ENCODE measurements at places on chromosomes 6 and 20. TPM values are rescaled to one million over a fixed set of nuclear protein-coding genes. Genes with fewer than 3 reads are reported as not detected.

VSX1 gene
- total RNA-seq: not detected

CGA gene
- total RNA-seq: not detected

MUC22 gene
- total RNA-seq: 0.06 TPM

RIPOR3 gene
- not detected for total RNA-seq

PCK1 gene
- total RNA-seq: not detected

EEF1A1 gene
- total RNA-seq: 6,057 TPM

CNKSR3 gene
- 3.2 TPM for total RNA-seq

TREML1 gene
- not detected for total RNA-seq

NOX3 gene
- total RNA-seq: not detected

RAB23 gene
- total RNA-seq: 11.2 TPM

DNA sequence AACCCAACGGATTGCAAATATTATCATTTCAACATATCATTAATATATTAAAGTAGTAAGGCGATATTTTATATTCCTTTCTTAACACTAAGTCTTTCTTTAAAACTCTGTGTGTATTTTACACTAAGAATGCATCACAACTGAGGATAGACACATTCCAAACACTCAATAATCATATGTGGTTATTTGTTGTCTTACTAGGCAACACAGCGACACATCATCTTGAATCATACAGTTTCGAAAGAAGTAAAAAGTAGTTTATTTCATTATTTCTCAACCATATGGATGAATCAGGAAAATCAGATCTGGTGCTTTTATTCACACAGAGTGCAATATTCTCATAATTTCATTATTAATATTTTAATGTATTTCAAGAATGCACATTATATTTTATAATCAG lies 662.4 kb downstream of the EPHA7 start:
- no peak overlapping the region for H3K4me3 ChIP-seq
- H3K27me3 ChIP-seq: no peaks in the 10 kb centered on the region

DNA sequence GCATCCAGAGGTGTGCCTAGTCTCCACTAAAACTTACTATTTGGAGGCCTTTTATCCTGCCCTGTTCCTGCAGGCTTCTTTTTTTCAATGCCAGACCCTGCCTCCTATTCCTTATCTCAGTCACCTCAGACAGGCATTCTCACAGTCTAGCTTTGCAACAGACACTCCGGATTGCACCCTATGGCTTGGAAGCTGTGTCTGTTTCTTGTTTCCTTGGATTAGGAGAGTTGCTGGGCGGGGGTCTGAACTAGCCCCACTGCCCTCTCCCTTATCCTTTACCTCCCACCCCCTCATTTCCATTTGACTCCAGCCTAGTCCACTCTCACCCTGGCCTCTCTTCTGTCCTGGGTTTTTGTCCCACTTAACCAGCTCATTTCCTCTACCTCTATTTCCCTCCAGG lies 228.1 kb upstream of the CITED2 start:
- no peak overlapping the region for H3K27ac ChIP-seq
- H3K36me3 ChIP-seq: no peaks in the 10 kb centered on the region
- H3K27me3 ChIP-seq: no peaks in the 10 kb centered on the region
- no peak for DNase-seq
- H3K4me3 ChIP-seq: no peak overlapping the region
- no peaks in the 10 kb centered on the region for H3K4me1 ChIP-seq

DNA sequence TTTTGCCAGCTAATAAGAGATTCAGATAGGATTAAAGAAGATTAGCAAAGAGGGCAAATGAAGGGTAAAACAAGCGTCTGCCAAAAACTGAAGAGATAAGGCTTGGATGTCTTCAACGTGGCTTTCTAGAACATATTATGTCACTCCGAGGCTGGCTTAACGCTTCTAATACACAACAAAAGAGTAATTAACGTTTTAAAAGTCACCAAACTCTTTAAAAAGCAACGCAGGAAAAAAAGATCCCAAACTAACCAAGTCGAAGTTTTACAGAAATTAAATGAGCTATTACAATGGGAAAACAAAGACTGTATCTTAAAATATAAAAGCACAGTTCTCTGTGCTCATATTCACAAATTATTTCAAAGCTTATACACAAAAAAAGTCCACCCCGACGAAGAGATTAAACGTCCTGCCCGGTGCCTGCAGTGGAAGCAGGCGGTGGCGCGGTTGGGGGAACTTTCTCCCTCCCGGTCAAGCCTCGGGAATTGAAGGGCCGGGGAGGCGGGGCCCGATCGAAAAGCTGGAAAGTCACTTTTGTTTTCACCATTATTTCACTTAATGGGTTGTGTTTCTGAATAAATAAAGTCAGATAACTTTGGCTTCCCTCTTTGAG lies 1.2 kb downstream of the MAK start:
- peaks cover 6% of the 10 kb centered on the region for H3K4me1 ChIP-seq
- H3K27ac ChIP-seq: no peak overlapping the region
- peaks cover 15% of the 10 kb centered on the region for H3K27me3 ChIP-seq
- DNase-seq: peak; percentile 28
- H3K36me3 ChIP-seq: no peaks in the 10 kb centered on the region

DNA sequence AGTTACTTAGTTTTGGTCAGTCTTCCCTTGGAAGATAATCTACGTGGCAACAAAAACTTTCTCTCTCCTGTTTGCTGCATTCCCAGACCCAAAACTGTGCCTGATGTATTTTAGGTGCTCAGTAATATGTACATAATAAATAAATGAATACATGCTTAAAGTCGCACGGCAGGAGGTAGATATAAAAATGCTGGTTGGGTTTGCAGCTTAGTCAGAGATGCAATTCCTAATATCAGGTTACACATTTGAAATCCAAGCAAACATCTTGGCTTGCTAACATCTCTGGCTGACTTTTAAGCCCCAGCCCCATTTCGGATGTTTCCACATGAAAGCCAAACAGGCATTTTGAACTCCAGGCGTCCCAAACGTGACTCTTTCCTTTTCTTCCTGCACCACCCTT lies 91.0 kb downstream of the KCNQ5 start:
- no peaks in the 10 kb centered on the region for H3K4me1 ChIP-seq
- no peaks in the 10 kb centered on the region for H3K27me3 ChIP-seq
- H3K4me3 ChIP-seq: no peak overlapping the region
- no peak overlapping the region for H3K27ac ChIP-seq
- peak; percentile 32 for DNase-seq
- H3K36me3 ChIP-seq: no peaks in the 10 kb centered on the region

- DNase-seq: no peak
- H3K4me3 ChIP-seq: no peak overlapping the region
- H3K36me3 ChIP-seq: peaks cover 3% of the 10 kb centered on the region
- peaks cover 36% of the 10 kb centered on the region for H3K4me1 ChIP-seq
Observed at GRCh38 chr6:106249658-106250057, 75.9 kb downstream of the ATG5 start.

DNA sequence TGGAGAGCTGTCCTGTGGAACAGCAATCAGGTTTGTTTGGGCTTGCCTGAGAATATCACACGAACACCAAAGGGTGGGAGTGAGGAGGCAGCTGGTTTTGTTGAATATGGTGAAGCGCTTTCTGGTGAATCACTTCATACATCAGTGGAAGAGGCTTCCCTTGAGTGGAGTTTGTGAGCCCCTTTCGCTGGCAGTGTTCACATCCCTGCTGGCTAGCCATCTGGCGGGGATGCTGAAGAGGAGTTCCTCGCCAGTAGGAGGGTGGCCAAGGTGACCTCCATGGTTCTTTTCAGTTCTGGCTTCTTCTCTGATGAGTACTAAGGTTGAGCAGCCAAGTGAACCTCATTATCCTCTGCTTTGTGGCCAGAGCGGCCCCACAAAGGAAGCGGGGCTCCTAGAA lies 37.7 kb upstream of the RNF8 start:
- DNase-seq: no peak
- no peak overlapping the region for H3K4me3 ChIP-seq
- no peaks in the 10 kb centered on the region for H3K27me3 ChIP-seq
- no peak overlapping the region for H3K27ac ChIP-seq
- peaks cover 23% of the 10 kb centered on the region for H3K4me1 ChIP-seq

DNA sequence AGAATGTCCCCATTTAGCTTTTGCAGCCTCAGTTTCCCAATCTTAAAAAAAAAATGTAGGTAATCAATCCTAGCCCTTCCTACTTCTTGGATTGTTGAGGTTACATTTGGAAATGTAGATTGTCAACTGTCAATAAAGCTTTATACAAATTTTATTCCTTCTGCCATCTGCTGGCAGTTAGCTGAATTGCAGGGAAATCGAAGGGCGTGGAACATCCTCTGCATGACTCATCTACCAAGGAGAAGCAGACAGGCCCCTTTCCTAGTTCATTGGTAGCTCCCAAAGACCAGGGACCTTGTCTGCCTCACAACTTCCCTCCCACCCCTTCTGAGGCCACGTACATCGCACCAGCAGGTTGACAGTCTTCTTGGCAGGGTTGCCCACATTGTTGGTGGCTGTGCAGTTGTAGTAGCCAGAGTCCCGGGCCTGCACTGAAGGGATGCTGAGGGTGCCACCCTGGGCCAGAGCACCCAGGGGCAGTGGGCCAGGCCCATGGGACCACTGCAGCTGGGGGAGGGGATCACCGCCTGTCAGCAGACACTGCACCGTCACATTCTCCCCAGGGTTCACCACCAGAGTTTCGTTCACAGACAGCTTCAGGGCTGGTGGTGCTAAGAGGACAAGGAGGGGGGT lies 43.6 kb downstream of the MDGA1 start:
- no peaks in the 10 kb centered on the region for H3K27me3 ChIP-seq
- no peak overlapping the region for H3K27ac ChIP-seq
- H3K4me1 ChIP-seq: peaks cover 13% of the 10 kb centered on the region
- no peak overlapping the region for H3K4me3 ChIP-seq
- peak; percentile 94 for DNase-seq
- no peaks in the 10 kb centered on the region for H3K36me3 ChIP-seq

- no peak overlapping the region for H3K4me3 ChIP-seq
- no peak for DNase-seq
- no peak overlapping the region for H3K27ac ChIP-seq
- H3K27me3 ChIP-seq: no peaks in the 10 kb centered on the region
- H3K4me1 ChIP-seq: no peaks in the 10 kb centered on the region
Observed at GRCh38 chr20:37222086-37222485, 39.5 kb downstream of the GHRH start.

- peaks cover 4% of the 10 kb centered on the region for H3K27me3 ChIP-seq
- no peak overlapping the region for H3K27ac ChIP-seq
- H3K4me3 ChIP-seq: no peak overlapping the region
- H3K4me1 ChIP-seq: no peaks in the 10 kb centered on the region
- H3K36me3 ChIP-seq: no peaks in the 10 kb centered on the region
Observed at GRCh38 chr6:156455847-156456246, 321.3 kb upstream of the ARID1B start.

GRCh38 chr6:39156801-39157200 lies 41.8 kb upstream of the SAYSD1 start:
- DNase-seq: no peak
- peaks cover 18% of the 10 kb centered on the region for H3K27me3 ChIP-seq
- no peak overlapping the region for H3K27ac ChIP-seq
- no peak overlapping the region for H3K4me3 ChIP-seq

- DNase-seq: no peak
- H3K4me3 ChIP-seq: no peak overlapping the region
- peak overlapping the region; percentile 98 for H3K27ac ChIP-seq
- H3K4me1 ChIP-seq: peaks cover 25% of the 10 kb centered on the region
Observed at GRCh38 chr6:165575158-165575549, 87.9 kb downstream of the PDE10A start.

- H3K36me3 ChIP-seq: no peaks in the 10 kb centered on the region
- H3K27ac ChIP-seq: no peak overlapping the region
- no peaks in the 10 kb centered on the region for H3K27me3 ChIP-seq
- H3K4me1 ChIP-seq: peaks cover 36% of the 10 kb centered on the region
- DNase-seq: no peak
Observed at GRCh38 chr6:56838965-56839364, 115.9 kb upstream of the BEND6 start.

DNA sequence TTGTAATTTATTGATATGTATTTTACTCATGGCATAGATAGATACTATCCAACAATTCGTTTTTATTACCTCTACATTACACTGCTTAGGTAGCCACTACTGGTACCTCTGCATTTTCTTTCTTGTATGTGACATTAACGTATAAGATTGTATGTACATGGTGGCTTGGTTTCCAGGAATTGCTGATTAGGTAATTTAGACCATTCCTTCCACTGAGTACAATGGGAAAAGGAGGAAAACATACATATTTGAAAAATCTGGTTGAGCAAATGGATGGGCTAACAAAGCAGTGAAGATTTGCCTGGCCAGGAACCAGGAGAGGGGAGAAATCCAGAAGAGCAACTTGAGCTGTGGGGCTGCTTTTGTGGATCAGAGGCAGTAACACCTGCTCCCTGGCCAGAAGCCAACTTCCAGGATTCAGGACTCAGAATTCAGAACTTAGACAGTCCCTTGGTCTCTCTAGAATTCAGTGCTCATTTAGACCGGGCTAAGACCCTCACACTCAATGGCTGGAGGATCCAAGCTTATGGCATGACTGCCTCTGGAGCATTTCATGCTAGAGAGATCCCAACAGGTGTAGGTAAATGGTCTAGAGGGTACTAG lies 17.9 kb upstream of the MICB start:
- no peak overlapping the region for H3K27ac ChIP-seq
- no peak overlapping the region for H3K4me3 ChIP-seq

GRCh38 chr6:22332711-22333110 lies 35.9 kb upstream of the PRL start:
- no peaks in the 10 kb centered on the region for H3K36me3 ChIP-seq
- no peak overlapping the region for H3K27ac ChIP-seq
- peak; percentile 47 for DNase-seq
- H3K27me3 ChIP-seq: no peaks in the 10 kb centered on the region

GRCh38 chr6:27591699-27592480 lies 119.0 kb upstream of the ZNF184 start:
- DNase-seq: peak; percentile 60
- H3K4me3 ChIP-seq: peak overlapping the region; percentile 34
- no peak overlapping the region for H3K27ac ChIP-seq
- no peaks in the 10 kb centered on the region for H3K4me1 ChIP-seq

DNA sequence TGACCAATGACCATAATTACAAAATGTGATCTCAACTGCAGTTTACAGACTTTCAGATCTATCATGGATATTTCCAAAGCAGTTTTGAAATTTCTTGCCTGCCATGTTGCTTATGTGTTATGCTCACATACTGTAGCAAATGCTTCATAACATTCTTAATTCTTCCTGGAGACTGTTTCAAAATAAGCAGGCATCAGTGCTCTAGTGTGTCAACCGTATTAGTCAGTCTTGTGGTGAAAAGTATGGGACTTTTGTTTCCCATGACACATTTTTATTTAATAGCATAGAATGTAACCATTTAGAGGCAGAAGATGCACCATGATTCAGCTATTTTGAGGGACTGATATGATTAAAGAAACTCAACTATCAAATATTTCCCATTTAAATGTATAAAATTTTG lies 1.7 kb downstream of the POPDC3 start:
- peak overlapping the region; percentile 89 for H3K4me3 ChIP-seq
- H3K27me3 ChIP-seq: no peaks in the 10 kb centered on the region
- 0 out of 2 replicates have a peak, but pooled peaks cover 4% of the 10 kb centered on the region for H3K36me3 ChIP-seq
- H3K4me1 ChIP-seq: peaks cover 29% of the 10 kb centered on the region
- peak overlapping the region; percentile 92 for H3K27ac ChIP-seq

DNA sequence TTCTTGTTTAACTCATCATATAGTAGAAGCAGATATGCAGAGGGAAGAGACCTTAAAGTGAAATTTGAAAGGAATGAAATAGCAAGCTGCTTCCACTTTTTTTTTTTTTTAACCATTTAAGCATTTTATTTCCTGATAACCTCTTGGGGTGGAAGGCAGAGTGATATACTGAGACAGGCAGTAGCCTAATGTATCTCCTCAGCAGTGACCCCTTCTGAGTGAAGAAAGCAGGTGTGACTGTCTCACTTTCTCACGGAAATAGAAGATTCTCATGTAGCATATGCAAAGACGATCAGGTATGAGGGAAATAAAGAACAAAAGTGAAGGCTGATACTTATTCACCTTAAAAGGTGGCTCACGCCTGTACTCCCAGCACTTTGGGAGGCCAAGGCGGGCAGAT lies 187.1 kb upstream of the STXBP5 start:
- H3K27ac ChIP-seq: no peak overlapping the region
- H3K4me3 ChIP-seq: no peak overlapping the region
- no peaks in the 10 kb centered on the region for H3K36me3 ChIP-seq
- H3K27me3 ChIP-seq: no peaks in the 10 kb centered on the region
- no peaks in the 10 kb centered on the region for H3K4me1 ChIP-seq
- DNase-seq: no peak

Data from PC-3 (cell line).